ENCODE measurements at places on chromosomes 11 and 22. TPM values are rescaled to one million over a fixed set of nuclear protein-coding genes. Genes with fewer than 3 reads are reported as not detected.

The CHORDC1 gene
- total RNA-seq, result 48.3 TPM

- no peak for DNase-seq
These were observed 6.1 kb downstream of the GNB1L start for GRCh38 chr22:19848298-19849224.

GRCh38 chr11:70132641-70133040, 54.5 kb downstream of the ANO1 start:
- no peak for DNase-seq

The VPS37C gene
- total RNA-seq, result 27.8 TPM

GRCh38 chr11:75293903-75294302, 53.3 kb downstream of the TPBGL start:
- DNase-seq, result no peak

Measured in kidney epithelial cell (primary cell).